ENCODE measurements at places on chromosomes 7 and 10.
A peak's percentile ranks its signal among the peaks of the same experiment; 100 is the strongest.

- H3K36me3 ChIP-seq: no peaks in the 10 kb centered on the region
- no peaks in the 10 kb centered on the region for H3K27me3 ChIP-seq
- no peak overlapping the region for H3K4me3 ChIP-seq
- no peak overlapping the region for H3K27ac ChIP-seq
Measured at GRCh38 chr10:73956476-73957359, 41.2 kb upstream of the VCL start.

GRCh38 chr7:69966766-69967591, 368.7 kb downstream of the AUTS2 start:
- H3K27ac ChIP-seq: no peak overlapping the region
- peak overlapping the region; percentile 9 for H3K4me3 ChIP-seq
- no peaks in the 10 kb centered on the region for H3K36me3 ChIP-seq
- peaks cover 3% of the 10 kb centered on the region for H3K4me1 ChIP-seq
- no peaks in the 10 kb centered on the region for H3K27me3 ChIP-seq
- DNase-seq: peak; percentile 73

GRCh38 chr7:91230100-91230499, 34.1 kb upstream of the FZD1 start:
- no peaks in the 10 kb centered on the region for H3K36me3 ChIP-seq
- no peaks in the 10 kb centered on the region for H3K4me1 ChIP-seq
- no peak overlapping the region for H3K4me3 ChIP-seq
- no peaks in the 10 kb centered on the region for H3K27me3 ChIP-seq
- no peak for DNase-seq
- H3K27ac ChIP-seq: no peak overlapping the region

DNA sequence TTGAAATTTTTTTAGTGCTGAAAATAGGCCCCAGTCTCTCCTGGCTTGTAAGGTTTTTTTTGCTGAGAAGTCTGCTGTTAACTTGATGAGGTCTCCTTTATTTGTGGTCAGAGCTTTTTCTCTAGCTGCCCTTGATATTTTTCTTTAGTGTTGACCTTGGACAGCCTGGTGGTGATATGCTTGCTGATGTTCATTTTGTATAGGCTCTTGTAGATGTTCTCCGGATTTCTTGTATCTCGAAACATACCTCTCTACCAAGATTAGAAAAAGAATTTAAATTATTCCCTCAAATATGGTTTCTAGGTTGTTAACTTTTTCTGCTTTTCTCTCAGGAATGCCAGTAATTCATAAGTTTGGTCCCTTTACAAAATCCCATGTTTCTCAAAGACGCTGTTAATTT, 102.3 kb downstream of the TWIST1 start:
- no peak for DNase-seq
- H3K36me3 ChIP-seq: no peaks in the 10 kb centered on the region
- H3K27ac ChIP-seq: no peak overlapping the region
- H3K4me1 ChIP-seq: no peaks in the 10 kb centered on the region
- H3K4me3 ChIP-seq: no peak overlapping the region
- H3K27me3 ChIP-seq: no peaks in the 10 kb centered on the region

DNA sequence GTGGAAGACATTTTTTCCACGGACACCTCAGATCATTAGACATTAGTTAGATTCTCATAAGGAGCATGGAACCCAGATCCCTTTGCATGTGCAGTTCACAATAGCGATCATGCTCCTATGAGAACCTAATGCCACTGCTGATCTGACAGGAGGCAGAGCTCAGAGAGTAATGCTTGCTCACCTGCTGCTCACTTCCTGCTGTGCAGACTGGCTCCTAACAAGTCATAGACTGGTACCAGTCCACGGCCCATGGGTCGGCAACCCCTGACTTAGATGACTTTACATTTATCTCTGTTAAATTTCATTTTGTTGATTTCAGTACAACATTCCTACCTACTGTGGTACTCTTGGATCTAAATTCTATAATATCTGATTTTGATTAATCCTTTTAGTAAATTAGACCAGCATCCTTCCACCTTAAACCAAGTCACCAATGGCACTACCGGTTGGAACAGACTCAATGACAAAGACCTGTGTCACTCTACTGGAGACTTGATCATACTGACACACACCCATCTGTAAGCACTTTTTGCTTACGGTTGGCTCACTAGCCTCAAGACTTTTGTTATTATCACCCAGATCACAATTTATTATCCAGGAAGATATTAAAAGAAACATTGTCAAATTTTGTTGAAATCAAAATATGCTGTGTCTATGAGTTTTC, 8.0 kb upstream of the CCDC71L start:
- H3K36me3 ChIP-seq: no peaks in the 10 kb centered on the region
- no peak overlapping the region for H3K27ac ChIP-seq
- H3K4me3 ChIP-seq: no peak overlapping the region
- no peaks in the 10 kb centered on the region for H3K4me1 ChIP-seq
- DNase-seq: no peak
- H3K27me3 ChIP-seq: no peaks in the 10 kb centered on the region

- no peak for DNase-seq
- no peak overlapping the region for H3K4me3 ChIP-seq
- no peaks in the 10 kb centered on the region for H3K36me3 ChIP-seq
- no peak overlapping the region for H3K27ac ChIP-seq
- H3K27me3 ChIP-seq: no peaks in the 10 kb centered on the region
Measured at GRCh38 chr10:107417446-107417845, 252.9 kb upstream of the SORCS1 start.

GRCh38 chr7:17367502-17367901, 69.0 kb downstream of the AHR start:
- no peak overlapping the region for H3K4me3 ChIP-seq
- no peaks in the 10 kb centered on the region for H3K27me3 ChIP-seq
- H3K27ac ChIP-seq: no peak overlapping the region

DNA sequence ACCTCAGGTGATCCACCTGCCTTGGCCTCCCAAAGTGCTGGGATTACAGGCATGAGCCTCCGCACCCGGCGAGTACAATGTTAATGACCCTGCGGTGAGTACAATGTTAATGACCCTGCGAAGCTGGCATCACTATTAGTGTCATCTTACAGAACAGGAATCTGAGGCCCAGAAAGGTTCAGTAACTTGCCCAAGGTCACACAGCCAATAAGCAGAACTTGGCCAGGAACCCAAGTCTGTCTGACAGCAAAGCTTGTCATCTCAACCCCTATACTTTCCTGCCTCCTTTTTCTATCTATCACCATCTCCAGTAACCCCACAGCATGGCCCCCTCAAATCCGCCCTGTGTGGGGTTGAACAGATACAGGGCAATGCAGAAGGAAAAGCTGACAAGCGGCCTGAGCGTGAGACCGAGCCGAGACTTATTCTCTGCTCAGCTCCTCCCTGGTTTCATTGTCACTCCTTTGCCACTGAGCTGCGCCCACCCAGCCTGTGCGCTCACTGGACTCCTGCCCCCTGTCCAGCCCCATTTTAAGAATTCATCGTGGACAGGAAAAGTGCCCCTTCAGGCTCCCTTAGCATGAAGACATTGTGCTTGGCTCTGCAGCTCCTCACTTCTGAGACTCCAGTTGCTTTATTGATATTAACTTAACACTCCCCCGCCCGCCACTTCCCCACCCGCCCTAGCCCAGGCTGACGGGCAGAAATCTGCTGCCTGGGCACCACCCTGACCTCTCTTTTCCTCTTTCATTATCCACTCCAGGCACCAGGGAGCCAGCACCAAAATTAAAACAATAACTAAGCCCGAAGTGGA, 58.1 kb upstream of the LBX1 start:
- no peak for DNase-seq
- no peak overlapping the region for H3K27ac ChIP-seq
- no peak overlapping the region for H3K4me3 ChIP-seq
- no peaks in the 10 kb centered on the region for H3K36me3 ChIP-seq
- peaks cover 10% of the 10 kb centered on the region for H3K27me3 ChIP-seq
- peaks cover 7% of the 10 kb centered on the region for H3K4me1 ChIP-seq

DNA sequence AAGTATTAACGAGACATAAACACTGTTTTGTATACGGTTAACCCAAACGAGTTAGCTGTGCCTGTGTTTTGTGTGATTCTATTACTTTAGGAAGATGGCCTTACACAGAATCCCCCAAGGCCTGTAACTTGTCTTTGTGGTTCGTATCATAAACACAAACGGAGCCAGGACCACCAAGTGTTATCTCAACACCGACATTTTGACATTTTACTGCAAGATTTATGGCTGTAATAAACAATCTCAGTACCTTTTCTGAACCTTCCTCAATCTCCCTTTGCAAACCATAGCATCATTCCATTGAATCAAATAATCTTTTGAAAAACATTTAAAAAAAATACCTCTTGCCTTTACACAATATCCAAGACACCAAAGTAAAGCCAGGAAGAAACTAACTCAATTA, 2.4 kb upstream of the HOXA4 start:
- peaks cover 5% of the 10 kb centered on the region for H3K36me3 ChIP-seq
- peaks cover 40% of the 10 kb centered on the region for H3K4me1 ChIP-seq
- no peak overlapping the region for H3K4me3 ChIP-seq
- no peak for DNase-seq
- no peaks in the 10 kb centered on the region for H3K27me3 ChIP-seq
- peak overlapping the region; percentile 45 for H3K27ac ChIP-seq

DNA sequence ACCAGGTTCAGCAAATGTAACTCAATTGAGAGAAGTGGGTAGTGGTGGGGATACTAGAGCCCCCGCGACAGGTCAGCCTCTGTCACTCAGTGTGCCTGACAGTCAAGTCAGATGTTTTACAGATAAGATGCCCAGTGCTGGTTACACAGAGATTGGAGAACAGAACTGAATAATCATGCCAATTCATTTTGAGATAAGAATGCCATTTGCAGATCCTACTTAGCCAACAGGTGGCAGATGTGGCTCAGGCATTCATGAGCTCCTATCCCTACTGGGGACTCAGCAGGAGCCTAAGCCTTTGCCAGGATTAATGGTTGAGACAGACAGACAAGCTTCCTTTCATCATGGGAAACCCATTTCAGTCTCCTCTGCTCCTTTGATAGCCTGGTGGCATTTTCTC, 137.8 kb downstream of the MAPK8 start:
- no peaks in the 10 kb centered on the region for H3K27me3 ChIP-seq
- H3K27ac ChIP-seq: no peak overlapping the region
- H3K4me1 ChIP-seq: no peaks in the 10 kb centered on the region
- peak; percentile 34 for DNase-seq
- H3K36me3 ChIP-seq: no peaks in the 10 kb centered on the region

- no peak for DNase-seq
- H3K27me3 ChIP-seq: no peaks in the 10 kb centered on the region
- no peaks in the 10 kb centered on the region for H3K4me1 ChIP-seq
- H3K4me3 ChIP-seq: no peak overlapping the region
- no peaks in the 10 kb centered on the region for H3K36me3 ChIP-seq
Measured at GRCh38 chr10:130352291-130352645, 216.1 kb downstream of the GLRX3 start.

DNA sequence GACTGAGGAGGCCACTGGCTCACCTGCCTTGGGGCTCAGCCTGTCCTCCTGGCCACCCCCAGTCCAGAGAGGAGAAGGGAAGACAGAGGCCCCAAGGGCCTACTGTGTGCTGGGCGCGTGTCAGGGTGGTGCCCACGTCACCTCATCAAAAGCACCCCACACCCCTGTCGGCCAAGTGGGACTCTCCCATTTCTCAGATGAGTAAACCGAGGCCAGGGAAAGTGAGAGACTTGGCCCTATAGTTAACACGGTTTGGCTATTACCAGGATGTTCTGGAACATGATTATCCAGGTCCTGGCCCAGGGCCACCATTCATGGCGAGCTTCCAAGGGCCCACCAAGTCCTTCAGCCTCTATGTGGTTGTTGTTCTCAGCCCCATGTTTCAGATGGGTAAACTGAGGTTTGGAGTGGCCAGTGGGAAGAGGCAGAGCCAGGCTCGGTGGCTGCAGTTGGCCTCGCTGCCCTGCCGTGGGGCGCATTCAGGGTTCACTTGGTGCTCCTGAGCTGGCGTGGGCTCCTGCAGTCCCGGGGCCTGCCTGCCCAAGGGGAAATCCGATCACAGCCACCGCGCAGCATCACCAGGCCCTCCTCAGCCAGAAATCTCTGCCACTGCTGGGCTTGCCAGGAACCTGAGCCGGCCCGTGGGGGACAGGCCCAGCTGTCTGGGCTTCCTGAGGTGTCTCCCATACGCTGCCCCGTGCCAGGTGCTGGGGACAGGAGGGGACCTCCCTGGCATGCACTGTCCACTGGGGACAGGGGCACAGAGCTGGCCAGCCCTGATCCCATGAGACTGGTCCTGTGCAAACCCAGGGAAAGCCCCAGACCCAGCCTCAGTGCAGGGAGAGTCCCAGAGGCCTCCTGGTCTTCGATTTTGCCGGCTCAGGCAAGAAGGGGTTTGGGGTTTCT, 117.7 kb upstream of the TNRC18 start:
- DNase-seq: no peak
- H3K27ac ChIP-seq: no peak overlapping the region
- H3K4me1 ChIP-seq: no peaks in the 10 kb centered on the region
- H3K36me3 ChIP-seq: no peaks in the 10 kb centered on the region

GRCh38 chr7:155945670-155946325, 133.5 kb upstream of the SHH start:
- no peak for DNase-seq
- H3K4me3 ChIP-seq: no peak overlapping the region

- H3K36me3 ChIP-seq: no peaks in the 10 kb centered on the region
- no peaks in the 10 kb centered on the region for H3K4me1 ChIP-seq
- H3K27me3 ChIP-seq: no peaks in the 10 kb centered on the region
- no peak overlapping the region for H3K27ac ChIP-seq
Measured at GRCh38 chr10:3960496-3960895, 175.5 kb upstream of the KLF6 start.

GRCh38 chr10:124459395-124459794, 2.2 kb upstream of the LHPP start:
- DNase-seq: no peak
- peaks cover 2% of the 10 kb centered on the region for H3K27me3 ChIP-seq
- H3K36me3 ChIP-seq: no peaks in the 10 kb centered on the region

GRCh38 chr7:45893374-45893995, 5.2 kb downstream of the IGFBP1 start:
- H3K4me3 ChIP-seq: no peak overlapping the region
- H3K4me1 ChIP-seq: peaks cover 2% of the 10 kb centered on the region

DNA sequence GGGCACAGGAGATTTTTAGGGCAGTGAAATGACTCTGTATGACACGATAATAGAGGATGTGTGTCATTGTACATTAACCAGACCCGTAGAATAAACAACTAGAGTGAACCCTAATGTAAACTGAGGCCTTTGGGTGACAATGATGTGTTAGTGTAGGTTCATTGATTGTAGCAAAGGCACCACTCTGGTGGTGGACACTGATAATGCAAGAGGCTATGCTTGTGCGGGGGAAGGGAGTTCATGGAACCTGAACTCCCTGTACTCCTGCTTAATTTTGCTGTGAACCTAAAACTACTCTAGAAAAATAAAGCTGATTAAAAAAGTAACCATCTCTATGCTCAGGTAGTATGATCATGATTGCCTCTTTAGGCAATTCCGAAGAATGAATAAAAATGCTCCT, 96.3 kb upstream of the VIPR2 start:
- no peak for DNase-seq
- H3K27ac ChIP-seq: no peak overlapping the region
- H3K4me3 ChIP-seq: no peak overlapping the region
- H3K36me3 ChIP-seq: no peaks in the 10 kb centered on the region
- H3K4me1 ChIP-seq: no peaks in the 10 kb centered on the region

Data from kidney (tissue), 22 donors.